ENCODE measurements at places on chromosomes 6 and 20.

GRCh38 chr6:113122060-113122459, 735.1 kb upstream of the MARCKS start:
- DNase-seq = no peak

GRCh38 chr6:37354526-37355384, 972 bp downstream of the RNF8 start:
- no peak for DNase-seq

GRCh38 chr6:27188061-27188884, 59.2 kb upstream of the PRSS16 start:
- peak; percentile 32 for DNase-seq

GRCh38 chr20:64116541-64117431, 9.4 kb upstream of the NPBWR2 start:
- DNase-seq = no peak

- no peak for DNase-seq
These were observed 700 bp downstream of the DTD1 start for GRCh38 chr20:18588574-18588933.

GRCh38 chr6:50823094-50823920, 4.6 kb downstream of the TFAP2B start:
- DNase-seq = no peak

DNA sequence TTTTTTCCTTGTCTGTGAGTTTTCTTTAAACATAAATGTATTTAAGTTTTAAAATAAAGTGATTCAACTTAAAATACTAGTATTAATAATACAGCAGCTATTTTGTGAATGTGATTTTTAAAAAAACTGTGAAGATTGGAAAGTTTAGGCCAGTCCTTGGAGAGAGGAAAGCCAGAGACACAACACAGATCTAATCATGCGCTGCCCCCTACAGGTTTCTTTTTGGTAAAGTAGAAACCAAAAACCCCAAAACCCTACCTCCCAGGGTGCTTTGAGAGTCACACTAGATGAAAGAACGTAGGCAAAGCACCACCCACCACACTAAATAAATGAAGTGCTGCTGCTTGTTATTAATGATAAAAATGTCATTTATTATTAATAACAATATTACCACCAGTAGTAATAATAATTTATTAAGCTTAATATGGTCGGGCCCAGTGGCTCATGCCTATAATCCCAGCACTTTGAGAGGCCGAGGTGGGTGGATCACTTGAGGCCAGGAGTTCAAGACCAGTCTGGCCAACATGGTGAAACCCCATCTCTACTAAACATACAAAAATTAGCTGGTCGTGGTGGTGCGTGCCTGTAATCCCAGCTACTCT, 33.7 kb downstream of the SLC9A8 start:
- peak; percentile 30 for DNase-seq

GRCh38 chr6:133169901-133170300, 71.3 kb upstream of the EYA4 start:
- no peak for DNase-seq

DNA sequence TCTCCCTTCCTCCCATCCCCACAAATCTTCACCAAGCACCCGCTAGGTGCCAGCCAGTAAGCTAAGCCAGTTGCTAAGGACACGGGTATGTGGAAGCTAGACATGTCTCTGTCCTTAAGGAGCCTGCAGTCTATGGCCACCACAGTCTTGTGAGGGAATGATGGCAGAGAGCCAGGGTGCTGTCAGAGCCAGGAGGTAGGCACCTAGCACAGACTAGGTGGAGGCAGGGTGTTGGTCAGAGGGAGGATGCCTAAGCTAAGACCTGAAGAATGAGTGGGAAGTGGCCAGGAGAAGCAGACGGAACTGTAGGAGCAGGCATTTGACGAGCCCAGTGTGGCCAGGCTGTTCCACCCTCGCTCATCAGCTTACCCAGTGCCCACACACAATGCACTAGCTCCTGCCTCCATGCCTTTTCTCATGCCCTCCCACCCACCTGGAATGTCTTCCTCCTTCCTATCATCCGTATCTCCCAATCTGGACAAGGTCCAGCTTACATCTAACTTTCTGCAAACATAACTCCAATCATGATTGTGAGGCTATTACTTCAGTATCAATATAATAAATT, 125.6 kb downstream of the FOXC1 start:
- no peak for DNase-seq
